ENCODE measurements at places on chromosomes 4 and X.

DNA sequence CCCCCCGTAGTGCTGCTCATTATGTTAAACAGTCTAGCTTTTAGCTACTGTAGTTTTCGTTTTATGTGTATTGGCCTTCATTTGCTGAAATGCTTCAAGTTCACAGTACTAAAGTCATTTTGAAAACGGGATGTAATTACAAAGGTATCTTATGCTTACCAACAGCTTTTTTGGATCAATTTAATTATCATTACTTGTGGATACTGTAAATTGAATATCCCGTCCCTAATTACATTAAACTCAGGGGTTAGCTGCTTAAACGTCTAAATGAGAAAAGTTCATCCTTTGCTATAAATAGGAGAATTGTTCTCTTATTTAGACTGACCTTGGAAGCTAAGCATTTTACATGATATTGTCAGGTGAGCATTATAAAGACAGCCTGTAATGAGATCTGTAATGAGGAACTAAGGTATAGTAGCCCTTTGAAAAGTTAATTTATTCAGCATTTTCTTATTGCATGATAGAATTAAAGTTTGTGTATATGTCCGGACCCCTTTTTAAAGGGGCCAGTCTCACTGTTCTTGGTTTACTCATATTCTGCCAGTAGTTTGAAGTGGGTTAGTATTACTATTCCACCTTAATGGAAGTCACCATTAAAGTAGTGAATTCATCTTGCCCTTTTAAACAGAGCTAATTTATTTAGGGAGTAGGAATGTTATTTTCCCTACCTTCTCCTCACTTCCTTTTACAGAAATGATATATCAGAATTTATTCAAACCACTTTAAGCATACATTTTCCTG, 252.6 kb downstream of the TENM3 start:
- no peak for DNase-seq

DNA sequence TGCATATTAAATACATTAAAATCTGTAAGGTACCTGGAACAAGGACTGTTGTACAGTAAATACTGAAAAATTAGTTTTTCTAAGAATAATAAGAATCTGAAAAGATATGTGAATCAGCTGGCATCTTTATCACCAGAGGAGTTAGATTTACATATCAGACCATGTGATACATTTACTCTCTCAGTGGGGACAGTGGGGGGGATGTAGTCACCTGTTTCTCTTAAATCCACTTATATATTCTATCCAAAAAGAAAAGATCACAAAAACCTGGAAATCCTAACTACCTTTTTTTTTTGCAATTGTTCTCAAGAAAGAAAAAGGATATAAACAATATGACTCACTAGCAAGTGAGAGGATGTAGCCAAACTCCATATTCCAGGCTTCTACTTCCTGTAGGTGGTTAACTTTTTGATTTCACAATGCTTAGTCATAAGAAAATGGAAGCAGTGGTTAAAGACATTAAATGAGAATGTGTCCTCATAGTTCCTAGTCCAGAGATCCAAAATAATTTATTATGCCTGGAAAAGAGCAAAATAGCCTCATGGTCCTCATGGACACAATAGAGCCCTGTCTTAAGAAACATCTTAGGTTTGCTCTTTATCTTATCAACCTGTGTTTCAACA, 22.5 kb upstream of the MYOZ2 start:
- no peak for DNase-seq

GRCh38 chrX:118734909-118735308, 7.5 kb downstream of the IL13RA1 start:
- no peak for DNase-seq

- no peak for DNase-seq
Observed at GRCh38 chr4:53821179-53821851, 230.0 kb upstream of the LNX1 start.

DNA sequence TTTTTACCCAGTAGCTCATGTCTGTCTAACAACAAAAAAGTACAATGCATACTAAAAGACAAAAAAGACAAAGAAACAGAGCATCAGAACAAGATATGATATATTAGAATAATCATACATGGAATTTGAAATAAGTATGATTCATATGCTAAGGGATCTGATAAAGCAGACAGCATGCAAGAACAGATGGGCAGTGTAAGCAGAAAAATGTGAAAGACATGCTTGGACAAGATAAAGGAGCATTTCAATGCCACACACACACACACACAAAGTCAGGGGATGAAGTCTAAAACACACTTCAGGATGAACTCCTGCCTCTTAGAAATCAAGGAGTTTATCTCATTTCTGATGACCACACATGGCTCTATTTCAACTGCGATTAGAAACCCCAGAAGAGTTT, 649.6 kb upstream of the NDST4 start:
- DNase-seq, result no peak

DNA sequence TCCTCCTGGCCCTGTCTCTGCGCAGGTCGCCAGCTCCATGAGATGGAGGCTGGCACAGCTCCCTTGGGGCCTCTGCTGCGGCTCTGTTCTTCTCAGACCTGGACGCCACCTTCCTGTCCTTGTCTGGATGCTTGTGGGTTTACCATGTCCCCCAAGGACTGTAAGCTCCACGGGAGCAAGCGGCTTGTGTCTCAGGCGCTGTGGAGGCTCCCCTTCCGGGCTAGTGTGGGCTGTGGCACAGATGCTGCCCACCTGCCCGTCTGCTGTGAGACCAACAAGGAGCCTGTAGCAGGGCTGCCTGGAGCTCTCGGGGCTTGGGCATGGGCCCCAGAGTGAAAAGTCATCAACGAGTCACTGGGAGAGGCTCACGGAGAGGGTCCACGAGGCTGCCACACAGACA, 25.2 kb downstream of the NAT8L start:
- no peak for DNase-seq
